ENCODE measurements at places on chromosomes 12 and 14.

DNA sequence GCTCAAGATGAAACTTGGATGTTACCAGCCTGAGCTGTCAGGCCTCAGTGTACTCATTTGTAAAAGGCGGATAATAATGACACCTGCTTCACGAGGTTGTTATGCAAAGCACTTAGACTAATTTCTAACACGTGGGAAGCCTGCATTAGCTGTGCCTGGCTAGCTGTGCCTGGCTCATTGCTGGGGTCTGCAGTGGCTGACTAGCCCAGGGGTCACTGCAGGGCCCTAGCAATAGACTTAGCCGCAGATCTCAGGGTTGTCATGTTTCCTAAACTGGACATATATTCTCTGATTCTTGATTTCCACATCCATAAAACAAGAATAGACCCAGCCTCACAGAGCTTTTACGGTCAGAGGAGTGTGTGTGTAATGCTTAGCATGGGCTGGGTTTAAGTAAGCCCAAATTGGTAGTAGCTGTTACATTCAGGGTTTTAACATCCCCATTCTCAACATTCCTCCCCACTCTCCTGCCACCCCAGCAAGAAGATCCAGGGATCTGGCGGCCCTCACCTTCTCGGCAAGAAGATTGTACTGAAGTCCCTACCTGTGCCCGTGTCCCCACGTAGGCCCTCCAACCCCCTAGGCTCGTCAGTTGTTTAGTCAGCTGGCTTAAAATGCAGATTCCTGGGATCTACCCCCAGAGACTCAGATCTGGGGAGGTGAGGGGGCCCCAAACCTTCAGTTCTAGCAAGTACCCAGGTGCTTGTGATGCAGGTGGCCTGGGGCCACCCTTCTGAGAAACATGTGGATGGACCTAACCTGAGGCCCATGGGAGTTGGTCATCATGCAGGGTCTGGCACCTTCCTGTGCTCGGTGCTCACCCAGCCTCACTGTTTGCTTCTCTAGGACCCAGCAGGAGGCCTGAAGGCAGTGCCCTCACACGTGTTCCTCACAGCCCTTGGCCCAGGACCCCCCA, 8.6 kb downstream of the NR4A1 start:
- no peak for DNase-seq

DNA sequence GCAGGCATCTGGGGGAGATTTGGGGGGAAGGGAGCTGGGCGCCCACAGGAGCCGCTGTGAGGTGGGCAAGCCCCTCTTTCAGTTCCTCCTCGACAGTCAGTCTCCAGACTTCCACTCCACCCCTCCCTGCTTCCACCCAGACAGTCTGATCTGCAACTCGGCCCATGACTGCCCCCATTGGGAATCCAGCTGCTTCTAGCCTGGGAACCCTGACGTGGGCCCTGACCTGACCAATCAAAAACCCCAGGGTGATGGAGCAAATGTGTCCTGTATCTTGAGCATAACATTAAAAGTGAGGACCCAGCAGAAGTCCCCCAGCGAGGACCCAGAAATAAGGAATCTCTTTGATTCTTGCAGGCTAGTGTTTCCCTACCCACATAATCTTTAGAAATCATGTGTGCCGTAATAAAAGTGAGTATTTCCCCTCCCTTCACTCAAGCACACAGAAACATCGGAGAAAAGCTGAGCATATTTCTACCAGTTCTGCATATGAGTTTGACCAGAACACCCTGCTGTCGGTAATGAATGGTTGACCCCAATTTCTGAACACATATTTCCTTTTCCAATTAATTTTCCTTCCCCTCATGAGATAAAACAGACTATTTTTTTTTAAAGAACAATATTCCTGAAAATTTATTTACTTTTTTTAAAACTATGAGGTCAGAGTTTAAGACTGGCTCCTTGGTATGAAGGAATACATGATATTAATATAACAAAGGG, 6.4 kb downstream of the SSH1 start:
- DNase-seq = no peak

DNA sequence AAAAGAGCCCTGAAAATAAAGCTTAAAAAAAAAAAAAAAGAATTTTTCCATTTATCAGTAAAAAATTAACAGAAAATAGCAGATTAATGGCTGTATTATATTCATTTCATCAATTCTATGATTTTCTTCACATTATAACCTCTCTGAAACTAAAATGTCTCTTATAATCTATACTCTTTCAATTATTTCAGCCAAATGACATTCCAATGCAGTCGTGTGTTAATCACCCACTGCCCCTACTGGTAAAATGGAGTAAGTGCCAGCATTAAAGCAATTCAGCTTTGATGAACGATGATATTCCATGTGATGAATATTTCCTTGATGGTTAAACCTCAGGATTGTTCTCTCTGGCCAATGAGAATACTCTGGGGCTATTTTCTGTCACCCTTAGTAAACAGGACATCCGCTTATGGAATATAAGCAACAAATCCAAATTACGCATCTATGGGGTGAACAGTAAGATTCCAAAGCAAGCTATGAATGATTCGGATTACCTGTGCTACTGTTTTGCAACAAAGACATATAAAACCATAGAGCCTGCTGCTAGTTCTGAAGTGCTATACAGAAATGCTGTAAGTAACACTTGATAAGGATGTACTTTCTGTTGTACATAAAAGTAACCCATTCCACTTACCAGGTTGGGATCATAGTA, 20.3 kb upstream of the SYCP3 start:
- no peak for DNase-seq

DNA sequence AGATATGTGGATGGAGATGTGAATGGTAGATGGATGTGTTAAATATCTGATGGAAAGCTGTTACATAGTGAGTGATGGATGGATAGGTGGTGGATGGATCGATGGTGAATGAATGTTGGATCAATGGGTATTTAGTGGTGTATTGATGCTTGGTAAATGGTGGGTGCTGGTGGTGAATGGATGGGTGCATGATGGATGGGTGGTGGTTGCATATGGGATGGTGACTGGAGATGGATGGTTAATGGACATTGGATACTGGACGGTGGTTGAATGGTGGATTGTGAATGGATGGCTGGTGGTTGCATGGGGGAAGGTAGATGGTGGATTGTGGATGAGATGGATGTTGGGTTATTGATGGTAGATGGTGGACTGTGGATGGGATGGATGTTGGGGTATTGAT, 2.1 kb upstream of the LBHD2 start:
- no peak for DNase-seq

- no peak for DNase-seq
Measured at GRCh38 chr14:94682061-94682516, 69.9 kb downstream of the SERPINA3 start.

DNA sequence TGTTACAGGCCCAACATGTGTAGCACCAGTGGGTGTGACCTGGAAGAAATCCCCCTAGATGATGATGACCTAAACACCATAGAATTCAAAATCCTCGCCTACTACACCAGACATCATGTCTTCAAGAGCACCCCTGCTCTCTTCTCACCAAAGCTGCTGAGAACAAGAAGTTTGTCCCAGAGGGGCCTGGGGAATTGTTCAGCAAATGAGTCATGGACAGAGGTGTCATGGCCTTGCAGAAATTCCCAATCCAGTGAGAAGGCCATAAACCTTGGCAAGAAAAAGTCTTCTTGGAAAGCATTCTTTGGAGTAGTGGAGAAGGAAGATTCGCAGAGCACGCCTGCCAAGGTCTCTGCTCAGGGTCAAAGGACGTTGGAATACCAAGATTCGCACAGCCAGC, 8.6 kb downstream of the BCL2L14 start:
- no peak for DNase-seq

DNA sequence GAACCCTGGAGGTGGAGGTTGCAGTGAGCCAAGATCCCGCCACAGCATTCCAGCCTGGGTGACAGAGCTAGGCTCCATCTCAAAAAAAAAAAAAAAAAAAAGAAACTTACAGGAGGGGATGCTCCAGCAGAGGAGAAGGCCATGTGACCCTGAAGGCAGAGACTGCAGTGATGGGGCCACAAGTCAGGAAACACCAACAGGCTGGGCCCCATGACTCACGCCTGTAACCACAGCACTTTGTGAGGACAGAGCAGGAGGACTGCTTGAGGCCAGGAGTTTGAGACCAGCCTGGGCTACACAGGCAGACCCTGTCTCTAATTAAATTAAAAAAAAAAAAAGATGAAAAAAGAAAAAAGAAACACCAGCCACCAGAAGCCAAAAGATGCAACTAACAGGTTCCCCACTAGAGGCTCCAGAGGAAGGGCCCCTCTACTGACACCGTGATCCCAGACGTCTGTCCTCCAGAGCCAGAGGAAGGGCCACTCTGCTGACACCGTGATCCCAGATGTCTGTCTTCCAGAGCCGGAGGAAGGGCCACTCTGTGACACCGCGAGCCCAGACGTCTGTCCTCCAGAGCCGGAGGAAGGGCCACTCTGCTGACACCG, 9.1 kb upstream of the GLT1D1 start:
- no peak for DNase-seq

- no peak for DNase-seq
Measured at GRCh38 chr12:42277396-42278127, 39.5 kb upstream of the YAF2 start.

- peak; percentile 34 for DNase-seq
Measured at GRCh38 chr12:109053382-109054123, 1.2 kb downstream of the USP30 start.

DNA sequence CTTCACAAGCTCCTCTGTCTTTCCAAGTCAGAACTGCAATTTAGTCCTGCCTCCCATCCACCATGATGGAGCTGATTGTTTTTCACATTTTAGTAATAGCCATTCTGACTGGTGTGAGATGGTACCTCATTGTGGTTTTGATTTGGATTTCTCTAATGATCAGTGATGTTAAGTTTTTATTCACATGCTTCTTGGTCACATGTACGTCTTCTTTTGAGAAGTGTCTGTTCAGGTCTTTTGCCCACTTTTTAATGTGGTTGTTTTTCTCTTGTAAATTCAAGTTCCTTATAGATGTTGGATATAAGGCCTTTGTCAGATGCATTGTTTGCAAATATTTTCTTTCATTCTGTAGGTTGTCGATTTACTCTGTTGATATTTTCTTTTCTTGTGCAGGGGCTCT, 4.1 kb upstream of the TAS2R14 start:
- no peak for DNase-seq

DNA sequence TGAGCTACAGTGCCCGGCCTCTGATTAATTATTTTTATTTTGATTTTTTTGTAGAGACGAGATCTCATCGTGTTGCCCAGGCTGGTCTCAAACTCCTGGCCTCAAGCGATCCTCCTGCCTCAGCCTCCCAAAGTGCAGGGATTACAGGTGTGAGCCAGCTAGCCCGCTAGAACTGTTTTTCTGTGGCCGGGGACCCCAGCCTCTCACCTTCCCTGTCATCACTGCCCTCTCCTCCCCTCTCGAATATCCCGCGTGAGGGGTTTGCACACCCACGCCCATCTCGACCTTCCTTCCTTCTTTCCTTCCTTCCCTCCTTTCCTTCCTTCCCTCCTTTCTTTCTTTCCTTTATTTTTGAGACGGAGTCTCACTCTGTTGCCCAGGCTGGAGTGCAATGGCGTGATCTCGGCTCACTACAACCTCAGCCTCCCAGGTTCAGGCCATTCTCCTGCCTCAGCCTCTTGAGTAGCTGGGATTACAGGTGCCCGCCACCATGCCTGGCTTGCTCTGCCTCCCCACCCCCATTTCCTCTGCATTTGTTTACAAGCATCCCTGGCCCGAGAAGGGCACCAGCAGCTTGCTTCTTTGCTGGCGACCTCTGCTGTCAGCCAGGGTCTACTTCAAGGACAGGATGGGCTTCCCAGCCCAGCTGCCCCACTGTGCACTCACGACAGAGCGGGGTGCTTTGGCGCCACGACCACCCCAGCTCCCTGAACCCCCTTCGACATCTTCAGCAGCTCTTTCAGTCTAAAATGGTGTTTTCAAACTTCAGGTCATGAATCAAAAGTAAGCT, 4.3 kb upstream of the TRAF3 start:
- no peak for DNase-seq

DNA sequence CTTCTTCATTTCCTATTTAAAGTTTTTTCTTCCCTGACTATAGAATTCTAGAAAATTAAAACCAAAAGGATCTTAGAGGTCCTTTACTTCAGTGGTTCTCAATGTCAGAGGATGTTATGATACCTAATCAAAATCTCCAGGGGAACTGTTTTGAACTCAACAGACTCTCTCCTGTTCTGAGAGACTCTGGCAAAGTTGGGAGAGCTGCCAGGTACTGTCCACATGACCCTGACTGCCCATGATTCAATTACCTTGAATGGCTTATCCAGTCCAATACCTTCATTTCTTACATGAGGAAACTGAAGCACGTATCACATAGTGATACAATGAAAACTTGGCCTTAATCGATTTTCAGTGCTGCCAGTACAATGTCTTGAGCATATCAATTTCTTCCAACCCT, 16.6 kb downstream of the ALKBH1 start:
- DNase-seq = no peak

DNA sequence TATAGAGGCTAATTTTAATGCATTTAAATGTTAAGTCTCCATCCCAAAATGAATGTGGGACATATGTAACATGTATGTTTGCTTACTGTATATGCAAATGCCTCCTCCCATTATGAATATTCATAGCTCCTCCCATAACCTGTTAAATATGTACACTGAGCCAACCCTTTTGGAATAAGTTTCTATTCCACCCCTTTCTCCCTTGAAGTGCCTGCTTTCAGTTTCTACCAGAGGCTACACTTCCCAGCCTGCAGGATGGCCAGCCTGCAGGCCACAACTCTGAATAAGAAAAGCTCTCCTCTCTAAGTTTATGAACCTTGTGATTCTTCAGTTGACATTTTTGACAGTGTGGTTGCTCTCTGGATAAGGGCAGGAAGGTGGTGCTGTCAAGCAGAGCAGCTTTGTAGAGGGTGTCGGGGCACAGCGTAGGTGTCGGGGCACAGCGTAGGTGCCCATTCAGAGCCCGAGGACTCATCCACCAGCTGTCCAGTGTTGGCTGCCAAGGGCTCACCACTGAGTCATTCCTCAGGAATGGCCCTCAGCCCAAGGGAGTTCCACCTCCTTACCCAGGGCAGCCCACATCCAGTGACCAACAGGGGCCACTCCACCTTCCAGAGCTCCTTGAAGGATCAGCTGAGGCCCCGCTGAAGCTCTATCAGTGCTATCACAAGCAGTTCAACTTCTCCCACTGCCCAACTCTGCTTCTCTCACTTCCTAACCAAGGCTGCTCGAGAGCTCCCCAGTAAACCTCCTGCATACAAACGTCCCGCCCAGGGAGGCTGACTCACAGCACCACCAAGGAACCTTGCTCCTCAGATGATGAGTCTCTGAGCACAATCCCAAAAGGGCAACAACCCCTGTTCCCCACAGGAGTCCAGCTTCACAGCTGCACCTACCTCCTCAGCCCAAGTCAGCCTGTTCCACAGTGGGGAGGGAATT, 31.4 kb downstream of the VWF start:
- no peak for DNase-seq

DNA sequence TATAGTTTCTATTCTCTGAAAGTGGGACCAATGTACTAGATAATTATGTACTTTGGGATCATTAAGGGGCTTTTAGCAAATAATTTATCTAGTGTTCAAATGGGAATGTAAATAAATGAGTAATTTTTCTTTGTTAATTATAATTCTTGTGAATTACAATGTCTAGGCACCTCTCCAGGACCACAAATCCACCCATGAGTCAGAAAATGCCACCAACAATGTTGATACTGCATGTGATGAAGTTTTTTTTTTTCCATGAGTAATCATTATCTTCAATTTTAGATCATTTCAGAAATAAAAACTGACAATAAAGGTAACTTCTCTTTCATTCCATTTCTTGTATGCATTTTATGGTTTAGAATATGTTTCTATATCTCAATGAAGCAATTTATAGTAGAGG, 470.3 kb downstream of the VRK1 start:
- DNase-seq = no peak

GRCh38 chr12:116495260-116495659, 63.9 kb upstream of the MAP1LC3B2 start:
- no peak for DNase-seq

- DNase-seq = peak; percentile 5
Measured at GRCh38 chr14:76754586-76754985, 6.7 kb upstream of the VASH1 start.

Measured in colonic mucosa (tissue), 4 donors.